Smooth muscle cell of the pulmonary artery (primary cell): ENCODE measurements at places on chromosomes 13 and 19. TPM values are rescaled to one million over a fixed set of nuclear protein-coding genes. Genes with fewer than 3 reads are reported as not detected.

Gene XPO4
- total RNA-seq = 19.0 and 19.2 TPM in 2 replicates

Gene FLT3
- not detected in 2 replicates for total RNA-seq

Gene TUBA3C
- total RNA-seq = not detected in 2 replicates

Gene CTXN1
- 2.5 and 7.4 TPM in 2 replicates for total RNA-seq

Gene KLK8
- not detected in 2 replicates for total RNA-seq

Gene ZNF492
- 0.20 and 0.26 TPM in 2 replicates for total RNA-seq
